ENCODE measurements at places on chromosomes 7 and 10.

- DNase-seq = no peak
Observed at GRCh38 chr7:82362129-82362706, 81.4 kb downstream of the CACNA2D1 start.

GRCh38 chr7:69402696-69403095 lies 195.6 kb upstream of the AUTS2 start:
- peak; percentile 22 for DNase-seq

DNA sequence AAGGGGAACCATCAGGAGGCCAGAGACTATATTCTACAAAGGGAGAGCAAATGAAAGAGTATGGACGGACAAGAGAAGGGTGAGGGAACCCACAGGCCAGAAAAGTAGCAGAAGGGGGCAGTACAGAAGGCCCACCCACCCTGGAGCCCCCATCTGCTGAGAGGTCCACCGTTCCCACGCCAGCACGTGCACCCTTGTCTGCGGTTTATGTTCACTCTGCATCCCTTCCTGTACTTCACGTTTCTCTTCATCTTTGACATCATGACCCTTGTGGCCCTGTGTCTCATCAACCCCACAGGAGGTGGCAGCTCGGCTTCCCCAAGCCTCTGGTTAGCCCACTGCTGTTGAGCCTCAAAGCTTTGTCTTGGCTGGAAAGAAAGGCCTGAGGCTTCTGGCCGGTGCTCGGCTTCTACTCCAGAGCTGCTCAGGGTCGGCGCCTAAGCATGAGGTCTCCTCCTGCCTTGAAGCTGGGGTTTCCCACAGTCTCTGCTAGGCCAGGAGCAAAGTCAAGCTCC lies 138.0 kb downstream of the DLG5 start:
- DNase-seq = no peak

DNA sequence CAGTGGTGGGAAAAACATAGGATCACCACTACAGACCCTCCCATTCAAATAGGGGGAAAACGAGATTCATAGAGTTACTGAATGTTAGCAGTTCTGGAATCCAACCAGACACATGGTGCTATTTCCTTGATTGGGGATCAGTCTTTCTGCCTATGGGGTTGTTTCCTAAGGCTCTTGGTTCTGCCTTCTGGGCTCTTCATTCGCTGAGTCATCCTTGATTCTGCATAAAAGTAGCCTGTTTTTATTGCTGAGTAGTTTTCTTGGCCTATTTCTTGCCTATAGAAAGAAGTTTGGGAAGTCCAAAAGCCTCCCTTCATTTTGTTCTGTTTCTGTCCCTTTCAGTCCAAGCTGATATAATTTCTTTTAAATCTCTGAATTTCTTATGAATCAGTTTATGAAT lies 99.3 kb upstream of the OIT3 start:
- DNase-seq = no peak

DNA sequence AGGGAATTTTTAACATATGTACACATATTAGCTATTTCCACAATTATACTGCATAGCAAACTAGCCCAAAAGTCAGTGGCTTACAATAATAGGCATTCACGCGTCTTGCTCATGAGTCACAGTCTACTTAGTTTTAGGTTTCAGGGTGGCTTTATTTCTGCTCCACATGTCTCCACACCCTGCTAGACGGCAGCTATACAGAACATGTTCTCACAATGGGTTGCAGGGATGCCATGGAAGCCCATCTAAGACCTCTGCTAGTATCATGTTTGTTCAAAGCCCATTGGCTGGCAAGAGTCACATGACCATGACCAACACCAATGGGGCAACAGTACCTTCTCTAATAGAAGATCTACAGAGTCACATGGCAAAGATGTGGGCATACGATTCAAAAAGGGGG lies 96.3 kb upstream of the NEBL start:
- DNase-seq = no peak

DNA sequence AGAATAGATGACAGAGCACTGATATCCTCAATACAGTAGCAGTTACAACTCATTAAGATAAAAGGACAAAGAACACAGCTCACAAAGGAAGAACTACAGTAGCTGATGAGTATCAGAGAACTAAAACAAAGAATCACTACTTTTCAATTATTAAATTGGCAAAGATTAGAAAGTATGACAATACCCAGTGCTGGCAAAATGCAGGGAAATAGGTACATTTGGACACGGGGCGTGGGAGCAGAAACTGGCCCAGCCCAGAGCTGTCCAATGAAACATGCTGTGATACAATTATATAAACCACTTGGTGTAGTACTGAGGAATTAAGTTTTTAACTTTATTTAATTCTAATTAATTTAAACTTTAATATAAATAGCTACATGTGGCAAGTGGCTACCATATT lies 226.3 kb downstream of the MLLT10 start:
- DNase-seq = no peak

DNA sequence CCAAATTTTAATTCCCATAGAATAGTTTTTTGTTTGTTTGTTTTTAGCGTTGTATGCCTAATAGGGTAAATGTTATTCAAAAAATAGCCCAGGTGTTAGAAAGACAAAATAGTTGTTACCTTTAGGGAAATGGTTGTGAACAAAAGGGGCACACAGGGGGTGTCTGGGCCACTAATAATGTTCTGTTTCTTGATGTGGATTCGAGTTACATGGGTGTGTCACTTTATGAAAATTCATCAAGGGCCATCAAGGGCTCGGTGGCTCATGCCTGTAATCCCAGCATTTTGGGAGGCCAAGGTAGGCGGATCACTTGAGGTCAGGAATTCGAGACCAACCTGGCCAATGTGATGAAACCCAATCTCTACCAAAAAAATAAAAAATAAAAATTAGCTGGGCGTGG lies 531.8 kb upstream of the C7orf33 start:
- DNase-seq = no peak

GRCh38 chr10:105844241-105844640 lies 1203.2 kb downstream of the SORCS3 start:
- no peak for DNase-seq

GRCh38 chr7:70316745-70317144 lies 718.5 kb downstream of the AUTS2 start:
- no peak for DNase-seq

DNA sequence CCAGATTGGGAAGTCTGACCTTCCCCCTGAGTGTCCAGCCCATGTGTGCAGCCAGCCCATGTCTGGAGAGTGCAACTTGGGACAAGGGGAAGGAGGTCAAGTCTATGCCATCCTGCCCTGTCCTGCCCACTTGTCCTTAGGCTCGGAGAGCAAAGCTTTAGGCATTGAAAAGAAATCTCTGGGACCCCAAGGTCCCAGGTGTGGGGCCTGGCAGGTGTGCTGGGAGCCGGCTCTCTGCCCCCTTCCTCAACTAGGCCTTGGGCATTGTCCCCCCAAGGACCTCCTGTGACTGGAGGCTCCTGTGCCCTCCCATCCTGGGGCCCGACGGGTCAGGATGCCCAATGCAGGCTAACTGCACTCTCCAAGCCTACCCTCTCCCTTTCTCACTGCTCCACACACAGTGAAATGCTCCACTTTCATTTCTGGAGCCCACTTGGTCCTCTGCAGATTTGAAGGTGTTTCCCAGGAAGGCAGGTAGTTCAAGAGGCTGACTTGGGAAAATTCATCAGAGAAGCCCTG lies 124.7 kb downstream of the PTPN20 start:
- DNase-seq = peak; percentile 35

GRCh38 chr10:5927306-5927705 lies 37.3 kb downstream of the FBH1 start:
- no peak for DNase-seq

- DNase-seq = no peak
Observed at GRCh38 chr7:41241641-41242040, 461.2 kb downstream of the INHBA start.

GRCh38 chr10:73439605-73440312 lies 6.4 kb upstream of the MSS51 start:
- DNase-seq = no peak

DNA sequence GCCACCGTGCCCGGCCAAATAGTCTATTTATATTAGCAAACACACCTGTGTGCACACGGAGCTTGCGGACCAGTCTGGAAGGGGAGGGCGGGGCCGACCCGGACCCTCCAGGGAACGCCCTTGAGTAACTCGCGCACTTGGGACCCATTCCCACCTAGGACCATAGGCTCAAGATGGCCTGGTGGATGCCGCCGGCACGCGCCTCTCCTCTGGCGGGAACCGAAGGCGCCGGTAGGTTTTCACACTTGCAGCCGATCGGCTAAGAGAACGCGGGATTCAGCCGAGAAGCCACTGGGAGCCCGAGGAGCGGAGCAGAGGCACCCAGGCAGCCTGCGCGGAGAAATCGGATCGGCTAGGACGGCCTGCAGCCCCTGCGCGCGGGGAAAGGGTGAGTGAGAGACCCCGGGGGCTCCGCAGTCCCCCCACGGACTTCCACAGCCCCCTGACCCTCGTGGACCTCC lies 18.9 kb downstream of the IFT22 start:
- DNase-seq = no peak

- no peak for DNase-seq
Observed at GRCh38 chr7:13290975-13291374, 603.5 kb downstream of the ARL4A start.

DNA sequence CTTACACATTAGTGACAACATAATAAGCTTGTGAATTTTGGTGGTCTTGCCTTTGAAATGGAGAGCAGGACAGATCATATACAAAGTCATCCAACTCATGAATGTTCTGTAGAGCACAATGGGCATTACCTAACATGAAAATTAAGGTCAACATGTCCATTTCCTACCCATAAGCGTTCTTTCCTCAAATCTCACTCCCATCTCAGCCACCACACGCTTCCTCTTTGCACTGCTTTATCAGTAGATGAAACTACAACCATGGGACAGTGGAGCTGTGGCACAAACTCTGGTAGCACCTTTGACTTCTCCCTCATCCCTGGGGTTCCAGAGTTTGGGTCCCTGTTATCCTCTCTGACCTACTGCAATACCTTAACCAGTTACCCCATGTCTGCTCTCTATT lies 2.2 kb downstream of the PON2 start:
- DNase-seq = no peak

DNA sequence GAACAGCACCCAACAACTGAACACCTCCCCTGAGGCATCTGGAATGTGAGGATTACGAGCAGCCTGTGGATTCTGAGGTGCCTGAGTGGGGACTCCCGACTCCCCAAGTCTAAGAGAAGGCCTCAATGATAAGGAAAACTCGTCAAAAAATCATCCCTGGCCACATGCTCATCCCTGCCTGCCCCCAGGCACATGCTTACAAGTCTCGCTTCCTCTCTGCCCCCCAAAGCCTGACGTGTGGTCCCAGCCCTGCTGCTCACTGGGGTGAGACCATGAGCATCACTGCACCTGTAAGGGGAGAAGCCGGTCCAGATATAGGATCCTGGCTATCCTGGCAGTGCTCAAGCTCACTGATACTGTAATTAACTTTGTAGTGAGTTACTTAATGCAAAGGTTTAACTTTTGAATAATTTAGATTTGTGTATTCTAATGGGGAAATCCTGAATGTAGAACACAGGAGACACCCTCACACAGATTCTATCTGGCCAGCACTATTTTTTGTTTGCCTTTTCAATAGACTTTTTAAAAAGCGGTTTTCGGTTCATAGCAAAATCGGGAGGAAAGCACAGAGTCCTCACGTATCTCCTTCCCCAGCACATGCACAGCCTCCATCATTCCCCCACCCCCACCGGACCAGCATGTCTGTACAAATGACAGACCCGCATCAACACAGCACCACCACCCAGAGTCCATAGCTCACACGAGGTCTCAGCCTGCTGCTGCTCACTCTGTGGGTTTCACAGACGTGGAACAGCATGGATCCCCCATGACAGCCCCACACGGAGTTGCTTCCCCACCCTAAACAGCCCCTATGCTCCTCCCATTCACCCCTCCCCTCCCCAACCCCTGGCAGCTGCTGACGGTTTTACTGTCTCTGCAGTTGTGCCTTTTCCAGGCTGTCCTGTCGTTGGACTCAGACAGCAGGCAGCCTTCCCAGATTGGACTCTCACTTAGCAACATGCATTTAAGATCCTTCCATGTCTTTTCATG lies 167.9 kb downstream of the DIP2C start:
- DNase-seq = peak; percentile 87

GRCh38 chr10:22779331-22780019 lies 65.1 kb upstream of the PIP4K2A start:
- DNase-seq = no peak

- DNase-seq = no peak
Observed at GRCh38 chr7:23405240-23405618, 65.1 kb downstream of the IGF2BP3 start.

GRCh38 chr10:79981450-79982361 lies 32.8 kb upstream of the SFTPD start:
- DNase-seq = no peak

- DNase-seq = no peak
Observed at GRCh38 chr7:144452064-144452463, 48.6 kb upstream of the NOBOX start.

GRCh38 chr7:112743811-112744210 lies 46.4 kb downstream of the TMEM168 start:
- DNase-seq = no peak

- no peak for DNase-seq
Observed at GRCh38 chr7:116083796-116084195, 53.2 kb upstream of the TFEC start.

DNA sequence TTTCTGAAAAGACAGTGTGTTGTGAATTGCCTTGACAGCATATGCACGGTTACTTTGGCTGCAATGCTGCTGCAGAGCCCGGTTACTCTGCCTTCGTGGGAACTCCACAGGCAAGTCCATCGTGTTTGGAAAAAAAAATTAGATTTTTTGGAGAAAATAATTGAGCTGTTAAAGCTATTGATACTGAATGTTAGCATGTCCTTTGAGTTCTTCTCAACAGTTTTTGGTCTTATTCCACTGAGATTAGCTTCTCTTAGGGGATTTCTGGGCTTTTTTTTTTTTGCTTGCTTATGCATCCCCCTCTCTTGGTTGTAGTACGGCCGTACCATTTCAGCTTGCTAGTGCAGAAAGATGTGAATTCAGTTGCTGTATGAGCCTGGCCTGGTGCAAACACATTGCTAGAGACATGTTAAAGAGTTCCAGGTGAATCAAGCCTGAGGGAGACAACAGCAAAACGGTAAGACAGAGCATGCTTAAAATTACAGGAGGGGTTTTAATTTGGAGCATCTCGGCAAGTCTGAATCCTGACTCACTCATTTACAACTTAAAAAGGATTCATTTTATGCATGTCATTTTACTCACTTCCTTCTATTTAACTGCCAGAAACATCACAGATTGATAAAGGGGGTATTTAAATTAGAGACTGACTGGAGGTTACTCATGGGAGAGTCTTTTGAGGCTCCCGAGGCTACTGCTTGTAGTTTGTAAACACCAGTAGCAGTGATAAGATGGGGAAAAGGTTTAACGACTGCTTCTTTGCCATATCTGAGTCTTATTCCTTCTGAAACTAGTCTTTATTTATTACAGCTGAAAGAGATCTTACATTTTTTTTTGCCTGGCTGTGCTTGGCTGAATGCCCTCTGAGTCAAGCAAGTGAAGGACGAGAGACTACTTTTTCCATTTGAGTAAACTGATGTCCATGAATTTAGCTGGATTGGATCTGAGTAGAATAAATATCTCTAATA lies 113.7 kb downstream of the CDK14 start:
- DNase-seq = no peak

- DNase-seq = no peak
Observed at GRCh38 chr7:6520163-6520981, 30.9 kb downstream of the GRID2IP start.

- no peak for DNase-seq
Observed at GRCh38 chr10:102231357-102232318, 5.5 kb downstream of the ELOVL3 start.

- no peak for DNase-seq
Observed at GRCh38 chr10:95314192-95314918, 23.6 kb upstream of the PDLIM1 start.

- peak; percentile 87 for DNase-seq
Observed at GRCh38 chr10:5498791-5499492, 428 bp downstream of the CALML5 start.

GRCh38 chr10:128297709-128298378 lies 171.6 kb upstream of the MKI67 start:
- DNase-seq = no peak

GRCh38 chr10:86363184-86363832 lies 3.3 kb downstream of the GRID1 start:
- peak; percentile 87 for DNase-seq
